ENCODE measurements at places on chromosomes 13 and 19. TPM values are rescaled to one million over a fixed set of nuclear protein-coding genes. Genes with fewer than 3 reads are reported as not detected.
A peak's percentile ranks its signal among the peaks of the same experiment; 100 is the strongest.

The SGTA gene
- total RNA-seq: 131 TPM

DNA sequence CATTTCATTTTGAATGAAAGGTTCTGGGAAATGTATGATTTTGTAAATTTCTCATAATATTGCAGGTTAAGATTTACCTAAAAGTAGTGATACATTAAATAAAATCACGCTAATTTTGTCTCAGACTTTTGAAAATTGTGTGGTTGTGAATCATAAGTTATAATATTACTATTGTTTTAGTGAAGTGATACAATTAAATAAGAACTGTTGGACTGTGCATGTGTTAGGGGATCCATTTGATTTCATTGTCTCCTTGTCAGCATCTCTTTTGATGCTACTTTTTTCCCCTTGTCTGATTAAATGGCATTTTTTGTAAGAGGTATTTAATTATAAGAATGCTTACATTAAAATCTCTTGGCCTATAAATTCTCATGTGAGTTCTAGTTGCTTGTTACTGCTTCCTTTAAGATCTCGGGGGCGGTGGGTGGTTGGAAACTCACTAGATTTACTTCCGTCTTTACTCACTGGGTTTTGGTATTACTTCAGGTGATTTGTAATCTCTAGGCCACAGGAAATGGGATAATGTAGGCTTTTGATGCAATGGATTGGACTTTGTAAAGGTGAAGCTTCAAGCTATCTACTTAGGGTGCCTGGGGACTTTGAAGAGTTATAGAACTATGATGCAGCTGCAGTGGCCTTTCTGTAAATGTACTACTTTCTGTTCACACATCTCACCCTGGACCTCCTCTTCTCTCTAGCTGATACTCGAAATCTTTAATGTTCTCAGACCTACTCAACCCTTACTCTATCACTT, 66.5 kb downstream of the PAN3 start:
- no peak for DNase-seq

- DNase-seq: peak; percentile 10
These were observed 940.4 kb upstream of the SLC10A2 start for GRCh38 chr13:104006625-104007075.

DNA sequence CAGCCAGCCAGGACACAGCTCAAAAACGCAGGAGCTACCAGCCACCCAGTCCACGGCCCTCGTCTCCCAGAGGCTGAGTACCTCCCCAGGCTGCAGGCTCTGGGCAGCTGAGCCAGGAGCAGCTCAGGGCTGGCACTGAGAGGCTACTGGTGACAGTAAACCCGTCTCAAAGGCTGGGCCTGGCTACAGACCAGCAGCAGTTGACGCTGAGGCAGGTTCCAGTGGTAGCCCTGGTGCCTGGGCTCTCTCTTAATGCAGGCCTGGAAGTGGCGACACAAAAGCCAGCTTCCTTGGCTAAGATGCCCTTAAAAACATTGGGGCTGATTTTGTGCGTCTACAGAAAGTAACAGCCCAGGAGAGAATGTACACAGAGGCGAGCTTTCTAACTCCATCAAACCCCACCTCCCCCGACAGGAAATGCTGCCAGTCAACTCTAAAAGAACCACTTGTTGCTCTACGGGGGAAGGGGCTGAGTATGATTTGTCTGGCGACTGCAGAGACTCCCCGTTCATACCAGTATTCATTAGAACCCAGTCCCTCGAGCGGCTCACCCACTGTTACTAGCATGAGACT, 126.3 kb downstream of the STK24 start:
- no peak for DNase-seq

- DNase-seq: no peak
These were observed 65.0 kb downstream of the ATP7B start for GRCh38 chr13:51946163-51946669.

- DNase-seq: no peak
These were observed 1.8 kb downstream of the APOC4 start for GRCh38 chr19:44943801-44944249.

DNA sequence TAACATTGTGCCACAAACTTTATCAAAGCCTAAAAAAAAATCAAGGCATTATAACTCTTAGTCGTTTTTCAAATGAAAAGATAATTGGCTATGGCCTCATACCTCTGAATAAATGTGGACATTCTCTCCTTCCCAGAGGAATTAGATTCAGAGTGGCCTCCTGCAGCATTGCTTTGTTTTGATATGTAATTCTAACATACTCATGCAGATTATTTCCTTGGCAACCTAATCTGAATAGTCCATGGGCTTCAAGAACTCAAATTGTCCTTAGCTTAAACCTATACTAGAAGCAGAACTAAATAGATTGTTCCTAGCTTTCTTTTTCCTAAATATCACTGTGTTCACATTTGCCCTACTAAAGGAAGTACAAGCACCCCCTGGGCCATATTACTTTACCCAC, 1146.9 kb downstream of the OLFM4 start:
- DNase-seq: no peak

DNA sequence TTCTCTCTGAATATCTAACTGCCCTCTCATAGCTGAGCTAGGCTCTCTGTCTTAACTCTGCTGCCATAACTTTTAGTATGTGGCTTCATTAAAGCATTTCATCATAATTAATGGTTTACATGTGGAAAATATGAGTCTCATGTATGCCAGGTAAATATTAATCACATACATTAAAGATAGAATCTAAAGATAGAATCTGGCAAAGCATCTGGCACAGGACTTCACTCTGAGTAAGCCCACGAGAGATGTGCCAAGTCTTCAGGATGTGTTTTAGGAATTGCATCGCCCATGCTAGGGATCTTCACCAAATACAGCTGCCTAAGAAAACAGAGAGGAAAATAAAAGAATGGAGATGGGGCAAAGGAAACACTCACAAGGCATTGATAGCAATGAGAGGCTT, 285.8 kb downstream of the DIAPH3 start:
- DNase-seq: no peak

The NBEA gene
- 2.0 TPM for total RNA-seq

The SIGLECL1 gene
- total RNA-seq: not detected

The ZNF541 gene
- not detected for total RNA-seq

GRCh38 chr19:8487137-8487851, 15.1 kb downstream of the PRAM1 start:
- no peak for DNase-seq

- DNase-seq: no peak
These were observed 104.1 kb upstream of the SCEL start for GRCh38 chr13:77431449-77431848.

The EVI5L gene
- total RNA-seq: 3.2 TPM

GRCh38 chr13:24614306-24615080, 65.7 kb upstream of the ATP12A start:
- DNase-seq: no peak

- DNase-seq: no peak
These were observed 25.3 kb upstream of the HOMER3 start for GRCh38 chr19:18966307-18966706.

- no peak for DNase-seq
These were observed 73.4 kb upstream of the FLT1 start for GRCh38 chr13:28568286-28568685.

GRCh38 chr13:113756441-113757097, 2.5 kb upstream of the TMEM255B start:
- DNase-seq: no peak

The FPR1 gene
- 0.57 TPM for total RNA-seq
